Urothelium cell line (cell line): ENCODE measurements at places on chromosomes 6 and 20.

DNA sequence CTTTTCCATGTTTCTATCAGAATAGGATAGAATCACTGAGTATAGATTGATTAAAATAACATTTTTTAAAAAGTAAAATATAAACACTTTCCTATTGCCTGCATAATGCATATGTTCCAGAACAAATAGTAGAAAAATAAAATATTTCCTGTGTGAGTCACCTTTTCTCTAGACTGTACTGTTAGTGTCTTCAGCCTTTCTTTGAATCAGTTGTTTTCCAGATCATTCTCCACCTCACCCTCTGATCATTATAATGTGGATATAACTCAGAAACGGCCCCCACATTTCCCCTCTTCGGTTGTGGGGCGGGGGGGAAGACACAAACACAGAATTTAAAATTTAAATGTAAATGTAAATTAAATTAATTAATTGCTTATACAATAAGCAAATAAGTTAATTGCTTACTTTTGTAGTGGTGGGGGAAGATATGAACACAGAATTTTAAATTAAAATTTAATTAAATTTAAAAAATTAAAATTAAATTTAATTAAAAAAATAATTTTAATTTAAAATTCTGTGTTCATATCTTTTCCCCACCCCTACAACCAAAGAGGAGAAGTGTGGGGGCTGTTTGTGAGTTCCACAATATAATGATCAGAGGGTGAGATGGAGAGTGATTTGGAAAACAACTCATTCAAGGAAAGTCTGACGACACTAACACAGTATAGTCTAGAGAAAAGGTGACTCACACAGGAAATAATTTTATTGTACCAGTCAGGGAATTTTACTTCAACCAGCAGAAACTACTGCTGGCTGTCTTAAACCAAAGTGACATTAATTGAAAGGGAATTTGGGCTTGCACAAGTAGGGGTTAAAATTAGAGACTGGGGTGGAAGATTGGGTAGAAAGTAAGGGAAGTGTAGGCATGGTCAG, 37.1 kb upstream of the PROKR2 start:
- DNase-seq: peak; percentile 57

DNA sequence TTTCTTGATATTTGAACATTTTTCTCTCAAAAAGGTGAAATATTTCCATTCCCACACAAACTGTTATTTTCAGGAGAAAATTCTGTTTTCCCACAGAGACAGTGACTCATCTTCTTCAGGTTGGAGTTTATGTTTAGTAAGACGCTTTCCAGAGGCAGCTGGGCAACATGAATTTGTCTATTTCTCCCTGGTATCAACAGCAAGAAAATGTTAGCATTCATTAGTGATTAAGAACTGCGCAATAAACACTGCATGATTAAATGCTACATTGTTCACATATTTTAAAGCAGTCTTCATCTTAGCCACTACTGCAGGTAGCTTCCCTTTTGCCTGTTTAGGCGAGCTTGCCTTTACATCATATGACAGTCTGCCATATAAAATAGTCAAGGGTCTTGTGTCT, 295.7 kb downstream of the C6orf118 start:
- no peak for DNase-seq

DNA sequence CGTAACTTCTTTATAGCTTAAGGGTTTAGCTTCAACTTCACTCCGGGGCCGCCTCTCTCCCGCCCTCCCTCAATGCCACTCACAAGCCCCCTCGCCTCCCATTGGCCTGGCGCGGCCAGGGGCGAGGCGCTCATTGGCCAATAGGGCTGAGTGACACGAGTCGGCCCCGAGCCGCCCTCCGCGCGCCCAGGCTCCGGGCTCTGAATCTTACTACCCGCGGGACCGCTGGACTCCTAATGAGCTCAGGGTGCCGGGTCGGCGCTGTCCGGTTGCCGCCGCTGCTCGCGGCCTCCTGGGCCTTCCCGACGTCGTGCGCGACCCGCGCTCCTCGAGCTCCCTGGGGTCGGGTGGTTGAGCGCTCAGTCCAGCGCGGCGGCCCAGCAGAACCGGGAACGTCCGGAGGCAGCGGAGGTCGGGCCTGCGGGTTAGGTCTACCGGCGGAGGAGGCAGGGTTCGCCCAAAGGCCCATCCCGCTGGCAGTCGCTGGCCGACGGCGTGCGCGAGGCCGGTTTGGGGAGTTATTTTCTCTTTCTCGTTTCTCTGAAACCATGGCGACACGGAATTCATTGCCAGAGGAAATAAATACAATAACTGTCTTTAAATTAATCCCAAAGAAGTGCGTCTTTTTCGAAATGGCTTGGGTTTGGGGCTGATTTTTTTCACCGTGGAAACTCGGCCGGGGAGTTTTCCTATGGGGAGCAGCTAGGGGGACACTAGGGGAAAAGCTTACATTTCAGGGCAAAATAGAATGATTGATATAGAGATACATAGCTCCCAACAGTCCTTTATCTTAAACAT, at the start of gene SIM1:
Gene SIM1, minus strand, starts transcription at position 19 of the 798 bp plus-strand sequence. CDS start 1,453 bp downstream, outside the sequence.
- no peak for DNase-seq

- DNase-seq: no peak
Measured at GRCh38 chr6:119781365-119781764, 431.8 kb upstream of the MAN1A1 start.

GRCh38 chr6:85556992-85557668, 36.5 kb downstream of the SNX14 start:
- DNase-seq: no peak

DNA sequence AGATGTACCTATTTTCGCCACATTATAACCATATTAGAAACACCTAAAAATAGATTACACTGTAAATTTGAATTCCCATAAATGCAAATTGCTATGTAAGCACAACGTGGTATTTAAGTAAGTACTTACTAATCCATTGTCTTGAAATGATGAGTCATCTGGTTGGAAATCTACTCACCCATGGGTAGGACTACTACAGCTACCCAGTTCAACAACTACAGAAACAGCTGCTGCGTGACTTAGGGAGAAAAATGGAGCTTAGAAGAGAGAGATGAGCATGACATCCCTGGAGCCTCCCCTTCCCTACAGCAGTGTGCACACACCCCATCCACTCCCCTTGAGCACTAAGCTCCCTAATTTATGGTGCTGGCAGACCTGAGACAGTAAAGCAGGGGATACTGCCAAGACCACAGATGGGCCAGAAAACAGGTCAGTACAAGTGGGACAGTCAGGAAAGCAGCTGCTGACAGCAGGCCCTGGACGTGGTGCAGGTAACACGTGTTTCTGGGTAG, 26.9 kb downstream of the RRAGD start:
- DNase-seq: peak; percentile 32

DNA sequence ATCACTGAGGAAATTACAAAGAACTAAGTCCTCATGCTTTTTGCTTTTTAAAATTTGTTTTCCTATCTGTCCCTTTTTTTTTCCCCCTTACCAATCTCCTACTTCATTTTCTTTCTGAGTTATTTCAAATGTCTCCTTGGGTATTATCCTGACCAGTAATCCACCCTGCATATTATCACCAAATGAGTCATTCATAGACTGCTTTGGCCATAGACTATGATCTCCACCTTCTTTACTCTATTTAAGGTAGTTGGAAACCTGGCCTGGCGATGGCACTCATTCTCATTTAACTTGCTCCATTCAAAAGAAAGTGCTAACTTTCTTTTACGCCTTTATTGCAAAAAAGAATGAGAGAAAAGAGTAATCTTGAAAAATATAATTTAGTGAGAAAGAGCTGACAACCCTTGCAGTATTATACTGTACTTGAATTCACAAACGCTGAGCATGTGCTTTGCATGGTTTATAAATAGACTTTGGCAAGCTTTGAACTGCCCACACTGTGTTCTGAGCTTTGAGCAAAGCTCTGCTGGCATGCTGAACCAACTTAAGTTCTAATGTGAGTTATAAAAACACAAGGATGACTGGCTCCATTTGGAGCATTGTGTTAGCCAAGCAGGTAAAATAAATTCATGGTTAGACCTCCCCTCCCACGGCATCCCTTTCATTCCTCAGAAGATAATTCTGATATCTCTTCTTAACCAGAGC, 198.9 kb downstream of the NKAIN2 start:
- no peak for DNase-seq

- DNase-seq: no peak
Measured at GRCh38 chr6:15033850-15034203, 212.0 kb upstream of the JARID2 start.

- peak; percentile 57 for DNase-seq
Measured at GRCh38 chr6:11650025-11650696, 112.6 kb downstream of the TMEM170B start.

DNA sequence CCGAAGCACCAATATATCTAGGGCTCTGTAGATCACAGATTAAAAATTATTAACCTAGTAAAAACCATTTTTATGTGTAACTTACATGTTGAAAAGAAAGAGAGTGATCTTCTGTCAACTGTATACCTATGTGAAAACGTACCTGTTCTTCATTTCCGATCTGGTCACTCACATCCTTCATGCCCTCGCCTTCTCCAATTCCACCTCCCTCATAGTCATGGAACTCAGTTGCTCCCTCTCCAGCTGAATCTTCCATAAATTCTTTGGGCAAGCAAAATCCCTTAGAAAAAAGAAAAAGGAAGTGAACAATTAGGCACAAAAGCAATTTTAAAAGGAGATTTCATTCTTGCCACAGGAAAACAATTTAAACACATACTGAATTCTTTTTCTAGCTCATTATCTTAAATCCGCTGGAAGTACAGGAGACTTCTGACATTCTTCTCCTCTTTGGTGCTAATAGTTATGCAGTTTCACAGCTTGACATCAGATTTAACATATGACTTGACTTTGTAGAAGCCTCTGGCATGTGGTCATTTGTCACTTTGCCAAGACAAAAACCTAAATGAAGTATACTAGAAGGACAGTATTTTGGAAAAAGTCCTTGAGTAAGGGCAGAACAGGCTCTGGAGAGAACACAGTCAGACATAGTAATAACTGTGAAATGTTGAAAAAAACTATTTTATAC, 29.5 kb upstream of the LYRM2 start:
- no peak for DNase-seq

DNA sequence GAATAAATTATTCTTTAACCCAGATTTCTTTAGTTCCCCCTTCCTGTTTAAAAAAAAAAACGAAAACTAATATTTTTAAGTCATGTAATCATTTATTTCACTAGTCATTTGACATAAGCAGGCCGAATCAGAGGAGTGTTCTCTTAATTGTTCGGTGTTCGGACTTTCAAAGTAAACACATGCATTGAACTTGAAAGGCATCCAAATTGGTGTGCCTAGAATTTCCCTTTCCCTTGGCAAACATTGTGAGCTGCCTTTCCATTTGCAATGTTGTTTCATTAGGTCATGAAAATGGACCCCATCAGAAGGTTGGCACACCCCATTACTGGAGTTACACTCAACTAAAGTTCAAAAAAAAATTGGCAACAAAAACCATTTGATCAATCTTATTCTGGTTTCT, 283.0 kb upstream of the MARCKS start:
- no peak for DNase-seq

GRCh38 chr6:106520711-106521401, 108.4 kb downstream of the RTN4IP1 start:
- DNase-seq: no peak

DNA sequence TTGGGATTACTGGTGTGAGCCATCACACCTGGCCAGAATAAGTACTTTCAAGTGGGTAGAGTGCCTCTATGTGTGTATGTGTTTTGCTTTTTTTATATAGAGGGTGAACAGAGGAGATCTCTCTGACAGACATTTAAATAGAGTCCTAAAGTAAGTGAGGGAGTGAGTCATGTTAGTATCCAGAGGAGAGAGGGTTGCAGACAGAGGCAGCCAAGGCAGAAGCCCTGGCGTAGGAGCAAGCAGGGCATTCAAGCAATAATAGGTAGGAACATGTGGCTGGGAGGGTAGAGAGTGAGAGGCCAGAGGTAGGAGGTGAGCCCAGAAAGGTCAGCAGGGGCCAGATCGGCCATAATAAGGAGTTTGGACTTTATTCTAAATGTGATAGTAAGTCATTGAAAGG, 48.9 kb downstream of the PHF20 start:
- DNase-seq: peak; percentile 53

- no peak for DNase-seq
Measured at GRCh38 chr6:95804847-95805541, 210.8 kb upstream of the FUT9 start.

DNA sequence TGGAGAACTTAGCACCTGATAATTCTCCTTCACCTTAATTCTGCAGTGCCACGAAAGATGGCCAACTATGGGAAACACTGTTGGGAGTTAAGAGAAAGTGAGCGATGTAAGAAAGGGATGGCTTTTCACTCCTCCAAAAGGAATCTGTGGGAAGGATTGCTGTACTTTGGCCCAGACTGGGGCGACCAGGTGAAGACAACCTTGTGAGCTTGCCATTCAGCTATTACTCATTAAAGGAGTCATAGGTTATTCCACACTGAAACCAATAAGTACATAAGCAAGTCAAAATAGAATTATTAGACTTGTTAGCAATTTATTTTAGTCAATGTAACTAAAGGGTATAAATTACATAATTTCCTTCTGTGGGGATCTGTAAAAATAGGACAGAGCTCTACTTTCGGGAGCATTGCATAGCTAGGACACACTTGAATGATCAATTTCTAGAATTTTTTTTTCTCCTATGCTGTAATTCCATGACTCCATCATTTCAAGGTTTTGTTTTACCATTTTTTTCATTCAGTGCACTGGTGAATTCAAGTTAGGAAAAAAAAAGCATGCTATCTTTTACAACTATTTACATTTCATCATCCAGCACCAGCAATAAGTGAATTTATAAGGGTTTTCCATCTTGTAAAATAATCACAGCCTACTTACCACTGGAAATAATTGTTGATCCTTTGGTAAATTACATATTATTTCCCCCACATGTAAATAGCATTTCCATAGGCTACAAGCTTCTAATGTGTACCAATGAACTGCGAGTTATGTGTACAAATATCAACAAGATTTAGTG, 231.7 kb downstream of the SIM1 start:
- DNase-seq: no peak

DNA sequence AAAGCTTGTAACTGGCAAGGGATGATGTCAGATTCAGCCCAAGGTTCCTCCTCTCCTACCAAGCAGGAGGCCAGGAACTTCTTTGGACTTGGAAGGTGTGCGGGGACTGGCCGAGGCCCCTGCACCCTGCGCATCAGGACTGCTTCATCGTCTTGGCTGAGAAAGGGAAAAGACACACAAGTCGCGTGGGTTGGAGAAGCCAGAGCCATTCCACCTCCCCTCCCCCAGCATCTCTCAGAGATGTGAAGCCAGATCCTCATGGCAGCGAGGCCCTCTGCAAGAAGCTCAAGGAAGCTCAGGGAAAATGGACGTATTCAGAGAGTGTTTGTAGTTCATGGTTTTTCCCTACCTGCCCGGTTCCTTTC, 14.4 kb downstream of the TNFAIP3 start:
- no peak for DNase-seq

- DNase-seq: no peak
Measured at GRCh38 chr6:167564416-167565250, 239.7 kb downstream of the TTLL2 start.

DNA sequence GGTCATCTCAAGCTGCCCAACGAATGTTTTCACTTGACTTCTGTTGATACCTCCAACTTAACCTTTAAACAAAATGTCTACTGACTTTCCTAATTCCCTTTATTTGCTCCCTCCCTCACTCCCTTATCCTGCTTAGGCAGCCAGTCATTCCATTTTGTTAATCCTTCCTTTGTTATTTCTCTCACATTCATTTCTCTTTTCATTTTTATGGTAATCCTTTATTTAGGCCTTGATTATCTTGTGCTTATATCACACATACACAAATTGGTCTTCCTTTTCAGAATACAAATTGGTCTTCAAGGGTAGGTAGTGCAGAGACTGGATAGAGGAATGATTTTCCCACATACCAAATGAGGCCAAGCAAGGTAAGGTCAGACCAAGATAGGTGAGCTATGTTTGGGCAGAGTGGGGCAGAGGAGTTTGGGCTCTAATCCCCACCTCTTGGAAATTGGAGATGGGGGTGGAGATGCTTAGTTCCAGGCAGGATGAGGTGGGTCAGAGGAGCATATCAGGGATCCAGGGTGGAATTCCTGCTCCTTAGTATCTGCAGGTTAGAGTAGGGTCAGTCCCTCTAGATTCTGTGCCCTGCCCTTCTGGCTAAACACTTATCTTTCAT, 2.0 kb upstream of the SPACA1 start:
- no peak for DNase-seq
